Activated CD4-positive, alpha-beta T cell treated with anti-CD3 and anti-CD28 coated beads, Interleukin-2, amount 50 U/mL, for 48 hours (primary cell): ENCODE measurements at places on chromosomes 7 and 10.

- no peak for DNase-seq
Observed at GRCh38 chr10:43128958-43129706, 9.1 kb upstream of the CSGALNACT2 start.

GRCh38 chr10:70115948-70116682 lies 16.5 kb downstream of the AIFM2 start:
- peak; percentile 69 for DNase-seq

DNA sequence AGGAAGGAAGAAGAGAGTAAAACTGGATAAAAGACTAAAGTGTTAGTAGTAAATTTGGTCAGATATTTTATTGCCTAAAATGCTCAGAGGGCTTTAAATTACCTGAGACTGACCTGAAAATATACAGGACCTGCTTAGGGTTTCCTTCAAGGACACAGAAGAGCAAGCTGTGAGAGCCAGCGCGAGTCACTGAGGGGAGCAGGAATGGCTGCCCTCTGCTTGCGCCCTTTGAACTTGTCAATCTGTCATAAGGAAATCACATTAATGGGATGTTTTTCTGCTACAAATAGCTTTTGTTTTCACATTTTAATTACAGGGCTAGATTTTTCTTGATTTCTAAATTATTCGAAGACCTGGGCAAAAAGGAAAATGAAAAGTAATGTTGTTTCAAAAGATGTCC lies 26.9 kb downstream of the DNAJB9 start:
- DNase-seq, result no peak

- no peak for DNase-seq
Observed at GRCh38 chr7:87057210-87057609, 2.2 kb downstream of the ELAPOR2 start.

- DNase-seq, result no peak
Observed at GRCh38 chr7:77293046-77293445, 93.4 kb upstream of the FGL2 start.

GRCh38 chr10:119357412-119358151 lies 150.2 kb downstream of the GRK5 start:
- no peak for DNase-seq

GRCh38 chr10:132382231-132382922 lies 14.6 kb upstream of the PWWP2B start:
- no peak for DNase-seq

DNA sequence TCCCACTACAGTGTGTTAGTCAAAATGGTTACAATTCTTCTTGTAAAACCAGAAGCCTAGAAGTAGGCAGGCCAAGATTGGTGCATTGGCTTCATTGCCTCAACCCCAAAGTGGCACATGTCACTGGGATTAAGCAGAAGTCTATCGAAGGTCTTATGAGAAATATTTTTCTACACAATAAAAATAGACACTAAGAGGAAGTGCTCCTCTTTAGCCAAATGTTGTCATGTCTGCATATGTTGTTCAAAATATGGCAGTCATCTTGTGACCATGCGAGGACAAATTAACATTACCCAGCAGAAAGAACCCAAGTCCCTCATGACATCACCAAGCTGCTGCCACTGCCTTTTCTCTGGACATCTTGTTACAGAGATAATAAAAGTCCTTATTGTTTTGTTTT lies 6.3 kb upstream of the NSMCE4A start:
- DNase-seq, result no peak

GRCh38 chr10:124069341-124070264 lies 23.8 kb downstream of the CHST15 start:
- DNase-seq, result no peak

- no peak for DNase-seq
Observed at GRCh38 chr7:102933763-102934162, 21.0 kb downstream of the LRRC17 start.

DNA sequence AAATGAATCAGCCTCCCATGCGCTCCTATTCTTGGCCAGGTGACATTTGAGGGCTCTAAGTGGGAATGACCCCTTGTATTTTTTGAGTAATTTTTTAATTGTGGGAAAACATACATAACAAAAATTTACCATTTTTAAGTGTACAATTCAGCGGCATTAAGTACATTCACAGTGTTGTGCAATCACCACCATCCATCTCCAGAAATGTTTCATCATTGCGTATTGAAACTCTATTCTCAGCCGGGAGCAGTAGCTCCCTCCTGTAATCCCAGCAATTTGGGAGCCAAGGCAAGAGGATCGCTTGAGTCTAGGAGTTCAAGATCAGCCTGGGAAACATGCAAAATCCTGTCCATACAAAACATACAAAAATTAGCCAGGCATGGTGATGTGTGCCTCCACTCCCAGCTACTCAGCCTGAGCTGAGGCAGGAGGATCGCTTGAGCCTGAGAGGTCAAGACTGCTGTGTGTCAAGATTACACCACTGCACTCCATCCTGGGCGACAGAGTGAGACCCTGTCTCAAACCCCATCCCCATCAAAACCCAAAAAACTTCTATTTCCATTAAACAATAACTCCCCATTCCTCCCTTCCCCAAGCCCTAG lies 2.5 kb downstream of the ANTXRL start:
- DNase-seq, result no peak

DNA sequence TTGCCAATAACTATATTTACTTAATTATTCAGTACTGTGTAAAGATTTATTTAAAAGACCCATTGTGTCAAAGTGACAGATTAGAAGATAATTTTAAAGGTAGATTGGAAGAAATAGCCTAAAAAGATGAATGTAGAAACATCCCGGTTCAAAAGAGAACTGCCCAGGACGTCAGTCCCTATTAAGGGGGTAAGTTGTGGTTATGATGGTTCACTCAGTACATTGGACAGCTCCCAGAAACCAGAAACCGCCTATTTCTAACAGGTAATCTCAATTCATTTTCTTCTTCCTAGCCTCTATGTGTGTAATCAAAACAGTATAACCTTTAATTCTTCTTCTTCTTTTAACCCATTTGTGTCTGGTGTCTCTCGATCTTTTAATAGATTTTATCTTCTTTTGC lies 1.5 kb upstream of the FERD3L start:
- no peak for DNase-seq

DNA sequence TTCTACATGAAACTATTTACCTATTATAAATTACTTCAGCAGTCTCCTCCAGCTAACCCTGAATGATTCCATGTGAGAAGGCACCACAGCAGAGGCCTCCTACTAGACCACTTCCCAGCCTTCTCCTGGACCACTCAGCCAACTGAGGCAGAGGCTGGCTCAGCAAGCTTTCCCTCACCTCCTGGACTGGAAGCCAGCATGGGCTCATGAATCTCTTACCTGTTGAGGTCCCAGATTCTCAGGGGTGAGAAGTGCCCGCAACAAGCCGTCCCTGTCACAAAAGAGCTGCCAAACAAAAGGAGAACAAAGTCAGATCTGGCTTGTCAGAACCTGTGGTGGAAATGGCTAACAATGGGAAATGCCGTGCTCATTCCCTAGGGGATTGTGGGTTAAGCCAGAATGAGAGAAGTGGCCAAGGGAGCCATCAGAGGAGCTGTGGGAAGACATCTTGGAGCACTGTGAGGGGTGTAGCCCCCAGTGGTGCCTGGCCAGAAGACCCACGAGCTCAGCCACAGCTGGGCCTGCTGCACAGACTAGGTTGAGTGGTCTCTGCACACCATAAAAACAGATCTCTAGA lies 36.5 kb downstream of the DPCD start:
- DNase-seq, result no peak

DNA sequence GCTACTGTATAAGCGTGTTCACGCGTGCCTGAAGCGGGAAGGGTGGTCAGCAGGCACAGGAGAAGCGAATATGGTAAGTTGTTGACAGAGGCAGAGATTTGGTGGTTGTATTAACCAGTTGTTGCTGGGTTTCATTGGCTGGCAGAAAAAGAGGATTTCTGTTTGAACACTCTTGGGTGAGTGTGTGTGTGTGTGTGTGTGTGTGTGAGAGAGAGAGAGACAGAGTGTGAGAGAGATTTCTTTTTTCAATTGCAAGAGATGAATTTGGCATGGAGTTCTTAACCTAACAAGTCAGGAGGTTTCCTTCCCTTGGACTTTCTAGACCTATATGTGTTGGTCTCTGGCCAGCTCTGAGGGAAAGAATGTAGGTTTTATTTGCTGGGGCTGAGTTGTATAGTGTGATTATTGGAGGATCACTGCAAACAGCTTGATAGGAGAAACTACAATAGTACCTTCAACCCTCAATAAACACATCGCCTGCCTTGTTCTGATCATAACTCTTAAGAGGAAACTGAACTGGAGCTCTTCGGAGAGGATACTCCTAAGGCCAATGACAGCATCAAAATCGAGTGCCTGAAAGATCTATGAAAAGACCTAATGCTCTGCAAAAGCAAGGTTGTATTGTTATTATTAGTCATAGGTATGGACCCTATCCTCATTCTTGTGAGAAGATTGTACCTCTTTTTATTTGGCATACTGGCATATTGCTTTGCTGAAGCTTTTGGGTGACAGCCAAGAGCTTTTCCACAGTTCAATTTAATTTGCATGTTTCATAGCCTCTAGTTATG lies 1.2 kb downstream of the MCU start:
- no peak for DNase-seq

DNA sequence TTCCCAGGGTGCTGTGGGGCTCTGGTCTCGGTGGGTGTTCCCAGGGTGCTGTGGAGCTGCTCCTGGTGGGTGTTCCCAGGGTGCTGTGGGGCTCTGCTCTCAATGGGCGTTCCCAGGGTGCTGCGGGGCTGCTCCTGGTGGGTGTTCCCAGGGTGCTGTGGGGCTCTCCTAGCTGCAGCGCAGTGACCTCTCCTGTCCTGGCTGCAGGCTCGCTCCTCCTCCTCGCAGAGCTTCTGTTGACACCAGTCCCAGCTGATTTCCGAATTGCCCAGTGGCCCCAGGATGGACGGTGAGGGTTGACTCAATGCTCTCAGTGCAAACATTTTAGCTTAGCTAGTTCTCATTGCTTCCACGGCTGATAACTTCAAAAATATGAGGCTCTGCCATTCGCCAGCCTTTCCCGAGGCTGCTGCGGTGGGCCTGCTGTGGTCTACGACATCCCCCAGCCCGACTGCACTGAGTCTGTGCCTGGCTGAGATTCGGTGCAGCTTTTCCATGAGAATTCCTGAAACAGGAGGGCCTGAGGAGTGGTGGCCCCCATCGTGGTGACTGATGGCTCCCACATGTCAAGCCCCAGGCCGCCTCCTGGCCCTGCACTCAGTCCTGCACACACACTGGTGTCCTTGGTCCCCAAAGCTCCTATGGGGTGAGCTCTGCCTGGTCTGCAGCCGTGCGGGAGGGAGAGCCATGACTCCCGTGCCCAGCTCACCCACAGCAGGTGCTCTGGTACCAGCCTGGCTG lies 58.3 kb upstream of the NKX6-2 start:
- DNase-seq, result no peak

DNA sequence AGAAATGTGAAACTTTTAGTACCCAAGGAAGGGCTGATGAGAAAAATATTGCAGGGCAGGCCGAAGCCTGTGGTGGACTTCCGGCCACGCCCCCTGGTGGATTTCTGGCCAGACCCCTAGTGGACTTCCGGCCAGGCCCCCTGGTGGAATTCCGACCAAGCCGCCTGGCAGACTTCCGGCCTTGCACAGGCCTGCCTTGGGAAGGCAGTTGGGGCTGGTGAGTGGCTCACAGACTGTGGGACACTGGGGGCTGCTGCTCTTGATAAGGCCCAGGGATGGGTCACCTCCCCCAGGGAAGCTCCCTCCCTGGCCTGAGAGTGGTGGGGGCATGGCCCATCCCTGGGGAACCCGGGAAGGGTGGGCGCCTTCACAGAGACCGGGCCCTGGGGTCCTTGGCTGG lies 116.4 kb upstream of the MKI67 start:
- no peak for DNase-seq

DNA sequence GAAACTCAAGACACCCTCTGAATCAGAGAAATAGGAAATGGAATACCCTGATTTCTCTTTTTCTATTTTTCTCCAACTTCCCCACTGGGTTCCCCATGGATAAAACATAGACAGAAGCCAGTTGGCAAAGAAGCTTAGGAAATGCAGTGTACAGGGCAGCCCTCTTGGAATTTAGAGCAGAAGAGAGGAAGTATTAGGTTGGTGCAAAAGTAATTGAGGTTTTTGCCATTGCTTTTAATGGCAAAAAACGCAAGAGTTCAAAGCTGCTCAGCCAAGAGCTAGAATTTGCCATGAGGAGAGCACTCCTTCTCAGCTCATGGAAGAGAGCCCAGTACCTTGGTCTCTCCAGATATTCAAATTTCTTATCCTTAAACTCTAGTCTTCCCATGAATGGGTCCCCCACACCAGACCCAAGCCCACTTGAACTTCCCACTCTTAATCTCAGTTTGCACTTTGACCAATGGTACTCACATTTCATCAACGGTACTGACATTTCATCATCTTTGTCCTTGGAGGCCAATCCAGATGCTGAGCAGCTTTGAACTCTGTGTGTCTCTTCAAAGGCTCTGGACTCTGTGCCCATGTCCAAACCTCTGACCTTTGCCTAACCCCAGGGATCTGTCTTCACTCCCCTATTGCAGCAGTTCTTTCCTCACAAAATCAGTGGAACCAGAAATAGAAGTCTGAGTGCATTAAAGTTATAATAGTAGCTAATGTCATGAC lies 73.2 kb upstream of the PPP1R3C start:
- DNase-seq, result no peak

- no peak for DNase-seq
Observed at GRCh38 chr10:75688506-75689300, 257.3 kb downstream of the LRMDA start.

GRCh38 chr7:13801669-13802068 lies 187.8 kb downstream of the ETV1 start:
- DNase-seq, result no peak

DNA sequence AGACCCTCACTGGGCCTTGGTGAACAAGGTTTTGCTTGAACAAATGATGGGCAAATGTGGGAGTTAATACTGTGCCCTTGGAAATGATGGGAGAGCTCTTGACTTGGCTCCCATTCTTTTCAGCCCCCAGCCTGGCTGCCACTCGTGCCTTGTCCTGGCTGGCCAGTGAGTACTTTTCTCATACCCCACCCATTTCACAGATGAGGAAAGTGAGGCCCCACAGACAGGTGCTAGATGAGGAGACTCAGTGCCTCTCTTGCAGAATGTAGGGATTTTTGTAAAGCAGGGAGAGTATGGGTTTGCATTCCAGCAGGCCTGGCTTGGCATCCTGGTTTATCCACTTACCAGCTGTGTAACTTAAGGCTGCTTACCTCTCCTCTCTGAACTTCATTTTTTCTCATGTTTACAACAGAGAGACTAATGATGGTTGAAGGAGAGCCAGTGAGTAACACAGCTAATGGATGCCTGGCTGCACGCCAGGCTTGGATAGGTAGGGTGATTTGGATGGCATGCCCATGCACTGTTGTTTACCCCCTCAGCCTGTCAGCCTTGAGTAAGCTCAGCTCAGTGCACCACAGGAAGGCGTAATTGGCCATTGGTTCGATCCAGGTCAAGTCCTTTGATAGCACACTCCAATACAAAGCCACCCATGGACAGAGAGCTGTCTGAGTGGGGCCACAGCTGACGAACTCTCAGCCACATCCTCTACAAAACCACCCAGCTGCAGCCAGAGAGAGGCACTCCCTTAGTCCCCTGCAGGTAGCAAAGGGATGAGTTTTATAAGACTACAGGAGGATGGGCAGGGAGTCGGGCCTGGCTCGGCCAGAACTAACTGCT lies 436.8 kb downstream of the RPS24 start:
- no peak for DNase-seq

DNA sequence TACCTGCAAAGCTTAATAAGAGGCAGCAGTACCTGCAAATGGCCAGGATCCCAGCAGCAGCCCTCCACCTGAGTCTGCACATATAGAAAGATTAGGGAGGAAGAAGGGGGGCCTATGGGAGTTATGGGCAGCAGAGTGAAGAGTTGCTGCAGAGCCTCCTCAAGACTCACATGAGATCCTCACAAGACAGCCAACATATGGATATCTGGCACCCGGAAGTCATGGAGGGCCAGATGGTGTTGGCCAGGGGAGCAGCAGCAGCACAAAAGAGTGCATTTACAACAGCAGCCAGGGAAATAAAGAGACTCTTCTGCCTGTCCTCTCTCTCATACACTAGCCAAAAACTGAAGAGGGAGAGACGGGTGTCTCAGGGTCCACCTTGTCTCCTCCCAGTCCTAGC lies 4.0 kb upstream of the TAS2R40 start:
- no peak for DNase-seq
